NCI-H2081 (cell line): ENCODE measurements at places on chromosomes 6 and 20.

- no peak for DNase-seq
Observed at GRCh38 chr20:23601715-23602114, 4.0 kb downstream of the CST9 start.

DNA sequence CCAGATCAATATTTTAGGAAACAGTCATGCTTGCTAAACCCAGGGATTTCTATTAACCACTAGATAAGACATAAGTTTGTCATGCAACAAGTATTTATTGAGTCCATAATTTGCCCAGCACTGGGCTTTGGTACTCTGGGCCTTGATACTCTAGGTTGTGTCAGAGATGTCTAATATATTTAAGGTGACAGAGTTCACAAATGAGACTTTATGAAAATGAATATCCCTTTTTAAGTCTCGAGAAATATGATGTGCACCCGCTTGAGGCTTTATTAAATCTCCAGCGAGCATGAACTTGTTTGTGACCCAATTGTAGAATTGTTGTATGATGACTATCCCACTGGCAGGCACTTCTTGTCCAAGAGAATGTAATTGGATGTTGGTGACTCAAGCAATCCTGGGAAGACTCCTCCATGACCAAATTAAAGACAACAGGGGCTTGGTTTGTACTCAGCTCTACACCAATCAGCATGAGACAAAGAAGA, 109.2 kb downstream of the ESR1 start:
- DNase-seq, result no peak

- DNase-seq, result no peak
Observed at GRCh38 chr20:7207186-7207798, 439.8 kb downstream of the BMP2 start.

- peak; percentile 7 for DNase-seq
Observed at GRCh38 chr6:70547313-70547712, 19.4 kb upstream of the SDHAF4 start.

DNA sequence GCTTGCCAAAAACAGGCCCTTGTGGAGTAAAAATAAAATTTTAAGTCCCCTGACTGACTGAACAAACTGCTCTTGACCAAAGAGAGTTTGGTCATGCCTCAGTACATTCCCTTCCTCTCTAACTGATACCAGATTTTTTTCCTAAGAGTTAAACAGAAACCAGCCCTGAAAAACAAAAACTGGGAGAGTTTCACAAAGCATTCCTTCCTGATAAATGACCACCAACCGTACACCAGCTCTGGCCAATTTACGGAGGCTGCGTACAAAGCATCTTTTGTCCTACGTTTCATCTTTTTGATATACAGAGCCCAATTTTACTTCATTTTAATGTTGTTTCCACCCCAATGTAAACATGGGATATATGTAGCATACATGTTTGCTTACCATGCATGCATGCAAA, 477.4 kb upstream of the HTR1E start:
- DNase-seq, result no peak

DNA sequence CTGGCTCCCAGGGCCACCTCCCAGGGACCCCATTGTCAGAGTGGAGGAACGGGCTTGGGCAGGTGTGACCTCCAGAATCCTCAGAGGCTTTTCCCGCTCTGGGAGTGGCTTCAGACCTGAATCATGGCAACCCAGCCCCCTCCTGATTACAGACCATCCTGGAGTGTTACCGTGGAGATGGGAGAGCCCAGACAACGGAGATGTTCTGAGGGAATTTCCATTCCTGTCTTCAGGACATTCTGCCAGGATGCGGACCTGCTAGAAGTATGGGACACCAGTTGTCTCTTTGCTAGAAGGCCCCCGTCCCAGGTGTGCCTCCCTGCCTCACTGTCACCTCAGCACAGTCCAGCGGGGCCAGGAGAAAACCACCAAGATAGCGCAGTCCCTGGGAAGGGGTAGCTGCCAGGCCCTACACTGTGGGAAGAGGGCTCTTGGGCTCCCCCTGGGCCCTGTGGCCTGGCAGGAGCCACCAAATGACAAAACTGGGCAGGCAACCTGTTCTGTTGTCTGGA, 109.9 kb downstream of the PSMB1 start:
- no peak for DNase-seq
